GDM1 (cell line): ENCODE measurements at places on chromosomes 11 and 22.

GRCh38 chr11:100119176-100119575 lies 567.9 kb upstream of the ARHGAP42 start:
- no peak for DNase-seq

DNA sequence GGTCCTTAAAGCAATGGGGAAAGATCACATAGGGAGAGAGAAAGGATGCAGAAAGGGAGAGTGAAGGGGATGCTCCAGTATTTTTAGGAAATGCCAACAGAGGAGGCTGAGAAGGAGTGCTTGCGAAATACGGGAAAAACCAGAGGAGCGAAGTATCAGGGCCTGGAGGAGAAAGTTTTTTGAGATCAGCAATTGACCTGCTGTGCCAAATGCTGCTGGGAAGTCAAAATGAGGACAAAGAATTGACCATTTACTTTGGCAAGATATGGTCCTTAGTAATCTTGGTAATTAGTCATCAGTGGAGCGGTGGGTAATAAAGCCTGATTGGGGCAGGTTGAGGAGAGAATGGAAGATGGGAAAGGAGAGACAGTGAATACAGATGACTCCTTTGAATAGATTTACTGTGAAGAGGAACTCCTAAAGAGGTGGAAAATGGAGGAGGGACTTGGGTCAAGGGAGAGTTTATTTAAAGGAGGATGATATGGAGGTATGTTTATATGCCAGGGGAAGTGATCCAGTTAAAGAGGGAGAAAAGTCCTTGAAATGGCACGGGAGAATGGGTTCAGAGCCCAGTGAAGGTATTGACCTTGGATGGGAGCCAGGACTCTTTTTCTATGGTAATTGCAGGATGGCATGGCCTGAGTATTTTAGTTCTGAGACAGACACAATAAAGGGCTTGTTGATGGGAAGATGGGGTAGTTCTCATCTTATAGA lies 111.5 kb downstream of the PKNOX2 start:
- no peak for DNase-seq

GRCh38 chr22:19765477-19766239 lies 5.1 kb downstream of the TBX1 start:
- no peak for DNase-seq

DNA sequence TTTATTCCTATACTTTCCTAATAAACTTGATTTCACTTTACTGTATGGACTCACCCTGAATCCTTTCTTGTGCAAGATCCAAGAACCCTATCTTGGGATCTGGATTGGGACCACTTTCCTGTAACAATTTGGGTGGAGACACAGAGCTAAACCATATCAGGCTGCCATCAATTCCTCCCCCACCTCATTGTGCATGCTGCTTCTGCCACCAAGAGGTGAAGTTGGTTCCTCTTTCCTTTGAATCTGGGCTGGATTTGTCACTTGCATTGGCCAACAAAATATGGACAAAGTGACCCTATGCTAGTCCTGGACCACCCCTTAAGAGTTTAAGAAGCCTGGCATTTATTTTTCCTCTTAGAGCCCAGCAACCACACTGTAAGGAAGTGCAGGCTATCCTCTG lies 39.4 kb upstream of the CEP295 start:
- DNase-seq, result no peak

- no peak for DNase-seq
Observed at GRCh38 chr11:77747381-77747969, 73.0 kb downstream of the RSF1 start.
